ENCODE measurements at places on chromosomes 7 and 10. TPM values are rescaled to one million over a fixed set of nuclear protein-coding genes. Genes with fewer than 3 reads are reported as not detected.

DNA sequence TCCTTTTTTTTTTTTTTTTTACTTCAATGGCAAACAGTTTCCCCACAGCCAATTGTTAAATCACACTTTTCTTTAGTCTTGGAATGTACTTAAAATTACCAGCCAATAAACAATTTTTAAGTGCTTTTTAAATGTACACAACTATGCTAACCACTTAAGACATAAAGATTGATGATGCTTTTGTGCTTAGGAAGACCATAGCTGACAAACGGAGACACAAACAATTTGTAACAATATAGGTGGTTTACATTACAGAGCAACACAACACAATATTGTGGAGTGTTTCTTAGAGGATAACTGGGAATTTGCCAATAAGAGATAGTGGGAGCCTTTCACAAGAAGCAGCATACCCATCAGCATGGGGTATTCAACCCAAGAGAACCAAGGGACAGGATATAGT is 798.5 kb upstream of the IGFBP3 start:
- DNase-seq, result no peak

- DNase-seq, result no peak
These were observed 41.8 kb downstream of the NCAPG2 start for GRCh38 chr7:158662610-158663427.

Gene ZRANB1
- total RNA-seq, result 26.3 TPM

Gene PLEKHS1
- total RNA-seq, result 25.7 TPM

DNA sequence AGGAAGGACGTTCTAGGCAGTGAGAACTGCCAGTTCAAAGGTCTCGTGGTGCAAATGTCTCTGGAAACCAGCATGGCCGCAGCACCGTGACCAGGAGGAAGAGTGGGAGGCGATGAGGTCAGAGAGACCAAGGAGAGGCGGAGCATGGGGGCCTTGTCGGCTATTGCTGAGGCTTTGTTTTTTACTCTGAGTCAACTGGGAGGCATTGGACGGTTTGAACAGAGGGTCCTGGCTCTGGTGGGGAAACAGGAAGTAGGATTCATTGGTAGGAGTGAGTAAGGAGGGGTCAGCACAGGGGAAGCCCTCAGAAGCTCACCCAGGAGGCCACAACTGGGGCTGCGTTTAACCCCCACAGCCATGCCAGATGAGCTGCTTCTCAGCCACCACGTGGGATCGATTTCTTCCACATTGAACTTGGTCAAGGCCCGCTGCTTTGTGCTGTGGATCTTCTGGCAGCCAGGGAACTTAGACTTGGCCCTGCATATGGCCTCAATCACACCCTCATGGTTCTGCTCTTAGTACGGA is 22.2 kb upstream of the SH2B2 start:
- DNase-seq, result no peak

- DNase-seq, result no peak
These were observed 276.5 kb downstream of the DGKB start for GRCh38 chr7:14626076-14626475.

- no peak for DNase-seq
These were observed 255.6 kb upstream of the HABP2 start for GRCh38 chr10:113297226-113297625.

Gene KIAA1549
- total RNA-seq, result 6.3 TPM

DNA sequence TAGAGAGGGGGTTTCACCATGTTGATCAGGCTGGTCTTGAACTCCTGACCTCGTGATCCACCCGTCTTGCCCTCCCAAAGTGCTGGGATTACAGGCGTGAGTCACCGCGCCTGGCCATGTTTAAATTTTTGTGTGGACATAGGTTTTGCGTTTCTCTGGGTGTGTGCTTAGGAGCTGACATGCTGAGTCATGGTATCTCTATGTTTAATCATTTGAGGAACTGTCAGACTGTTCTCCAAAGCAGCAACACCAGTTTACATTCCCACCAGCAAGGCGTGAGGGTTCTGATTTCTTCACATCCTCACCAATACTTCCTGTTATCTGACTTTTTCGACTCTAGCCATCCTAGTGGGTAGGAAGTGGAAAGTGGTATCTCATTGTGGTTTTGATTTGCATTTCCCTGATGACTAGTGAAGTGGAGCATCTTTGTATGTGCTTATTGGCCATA is 153.7 kb downstream of the DNAJB6 start:
- peak; percentile 48 for DNase-seq

Gene DENND2A
- total RNA-seq, result 14.9 TPM

DNA sequence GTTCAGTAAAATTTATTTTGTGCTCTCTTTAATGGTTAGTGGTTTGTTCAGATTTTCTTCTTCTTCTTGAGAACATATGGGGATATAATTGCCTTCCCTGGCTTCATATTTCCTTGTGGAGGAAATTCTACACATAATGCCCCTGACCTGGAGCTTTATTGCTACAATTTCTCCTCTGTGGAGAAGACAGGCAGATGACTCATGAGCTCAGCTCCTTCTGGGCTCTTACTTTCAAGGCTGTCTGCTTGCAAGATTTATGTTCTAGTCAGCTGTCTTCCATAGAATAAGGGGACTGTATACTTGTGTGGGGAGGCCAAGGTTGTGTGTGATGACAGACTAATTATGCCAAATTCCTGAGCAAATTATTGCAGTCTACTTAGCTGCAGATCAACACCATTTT is 1.6 kb downstream of the LRRD1 start:
- no peak for DNase-seq

Gene EIF4EBP2
- total RNA-seq, result 81.6 TPM

Gene PDE6C
- total RNA-seq, result not detected

DNA sequence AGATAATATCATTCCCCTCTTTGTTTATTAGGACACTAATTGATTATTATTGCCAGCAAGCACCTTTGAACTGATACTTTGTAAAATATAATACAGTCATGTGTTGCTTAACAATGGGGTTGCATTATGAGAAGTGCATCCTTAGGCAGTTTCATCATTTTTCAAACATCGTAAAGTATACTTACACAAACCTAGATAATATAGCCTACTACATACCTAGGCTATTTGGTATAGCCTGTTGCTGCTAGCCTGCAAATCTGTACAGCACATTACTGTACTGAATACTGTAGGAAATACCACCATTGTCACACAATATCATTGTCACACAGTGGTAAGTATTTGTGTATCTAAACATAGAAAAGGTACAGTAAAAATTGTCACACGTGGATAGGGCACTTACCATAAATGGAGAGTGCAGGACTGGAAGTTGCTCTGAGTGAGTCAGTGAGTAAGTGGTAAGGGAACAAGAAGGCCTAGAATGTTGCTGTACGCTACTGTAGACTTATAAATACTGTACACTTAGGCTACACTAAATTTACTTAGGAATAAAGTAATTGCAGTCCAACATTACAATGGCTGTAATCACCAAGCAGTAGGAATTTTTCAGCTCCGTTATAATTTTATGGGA is 70.7 kb downstream of the LCOR start:
- no peak for DNase-seq

GRCh38 chr7:11858026-11858425 is 26.0 kb upstream of the THSD7A start:
- no peak for DNase-seq

Gene TBX20
- total RNA-seq, result not detected

DNA sequence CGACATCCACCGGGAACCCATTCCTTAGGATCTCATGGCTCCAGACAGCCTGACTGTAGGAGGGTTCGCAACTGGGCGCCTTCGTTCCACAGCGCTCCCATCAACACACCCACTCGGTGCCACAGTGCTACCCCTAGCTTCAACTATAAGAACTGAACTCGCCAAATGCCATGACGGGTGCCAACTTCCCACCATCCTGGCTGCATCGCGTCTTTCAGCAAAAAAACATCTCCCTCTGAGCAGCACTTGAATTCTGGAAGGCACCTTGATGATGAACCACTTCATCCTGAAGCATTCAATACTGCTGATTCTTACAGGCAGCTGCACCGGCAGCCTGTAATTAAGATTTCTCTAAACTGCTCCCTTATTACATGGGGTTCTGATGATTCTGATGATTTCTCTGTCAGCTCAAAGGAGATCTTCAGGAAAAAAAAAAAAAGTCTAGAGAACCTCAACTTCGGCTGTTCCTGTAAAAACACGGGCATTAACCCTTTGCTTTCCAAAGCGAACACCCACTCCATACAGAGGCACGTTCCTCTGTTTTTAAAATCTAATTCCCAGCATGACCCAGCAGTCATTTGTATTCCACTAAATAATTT is 1.3 kb downstream of the CYTH3 start:
- DNase-seq, result peak; percentile 54

DNA sequence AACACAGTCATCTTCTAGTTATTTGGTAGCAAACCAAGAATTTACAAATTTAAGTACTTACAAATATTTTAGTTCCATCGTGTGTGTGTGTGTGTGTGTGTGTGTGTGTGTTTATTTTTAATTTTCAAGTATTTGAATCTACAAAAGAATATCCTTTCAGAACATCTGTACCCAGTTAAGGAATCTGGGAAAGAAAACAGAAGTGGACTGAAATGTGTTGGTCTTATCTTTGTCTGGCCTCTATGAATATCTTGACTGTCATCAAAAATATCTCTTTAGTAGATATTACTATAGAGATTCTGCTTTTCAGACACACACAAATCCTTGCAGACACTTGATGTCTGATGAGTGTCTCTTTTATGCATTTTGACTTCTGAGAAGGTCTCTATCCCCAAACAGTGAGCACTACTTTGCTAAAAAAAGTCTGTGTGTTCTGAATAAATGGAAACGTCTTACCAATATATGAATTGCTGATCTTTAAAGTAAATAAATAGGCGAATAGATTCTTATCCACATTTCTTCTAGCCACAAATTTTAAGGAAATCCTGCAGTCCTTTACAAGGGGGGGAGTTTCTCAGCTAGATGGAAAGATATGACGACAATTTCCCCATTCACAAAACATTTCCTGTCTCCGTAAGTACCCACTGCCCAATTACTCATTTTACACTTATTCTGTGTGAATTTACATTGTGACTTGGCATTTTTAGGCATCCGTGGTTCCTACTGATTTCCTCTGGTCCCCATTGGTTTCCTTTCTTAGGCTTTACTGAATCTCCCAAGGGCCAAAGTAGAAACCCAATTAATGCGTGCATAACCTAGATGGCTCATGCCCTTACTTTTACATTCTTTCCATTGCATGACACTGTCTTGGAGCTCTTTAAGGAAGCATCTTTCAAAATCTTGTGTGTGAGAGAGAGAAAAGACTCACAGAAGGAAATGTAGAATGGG is 36.0 kb downstream of the NRCAM start:
- DNase-seq, result no peak

Gene CDH23
- 79.3 TPM for total RNA-seq

DNA sequence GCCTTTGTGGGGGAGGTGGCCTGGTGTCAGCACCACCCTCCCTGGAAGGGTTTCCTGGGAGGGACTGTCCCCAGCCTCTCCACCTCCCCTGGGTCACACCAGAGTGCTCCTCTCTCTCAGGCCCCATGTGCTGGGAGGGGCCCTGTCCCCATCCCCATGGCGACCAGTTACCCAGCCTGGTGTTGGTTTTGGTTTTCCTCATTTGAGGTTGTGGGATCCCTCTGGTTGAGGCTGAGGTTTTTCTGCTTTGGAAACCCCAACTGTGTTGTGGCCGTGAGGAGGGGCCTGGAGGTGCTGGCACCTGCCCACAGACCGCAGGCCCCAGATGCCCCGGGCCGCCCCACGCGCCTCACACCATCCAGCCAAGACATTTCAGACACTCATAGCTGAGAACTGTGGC is 106.3 kb downstream of the GRK5 start:
- no peak for DNase-seq

DNA sequence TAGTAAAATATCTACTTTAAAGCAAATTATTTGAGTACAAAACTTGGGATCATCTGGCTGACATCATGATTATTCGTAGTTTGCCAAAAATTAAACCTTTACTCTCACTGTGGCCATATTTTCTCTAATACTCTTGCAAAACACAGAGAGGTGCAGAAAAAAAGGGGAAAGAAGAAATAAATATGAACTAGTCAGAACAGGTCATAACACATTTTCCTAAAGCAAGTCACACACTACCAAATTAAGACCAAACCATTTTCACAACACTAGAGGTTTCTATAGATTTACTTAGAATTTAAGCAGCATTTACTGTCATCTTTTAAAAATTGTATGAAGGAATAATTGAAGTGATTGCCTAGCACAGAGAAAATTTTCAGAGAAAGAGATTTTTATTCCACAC is 726.1 kb downstream of the SORCS1 start:
- DNase-seq, result no peak

DNA sequence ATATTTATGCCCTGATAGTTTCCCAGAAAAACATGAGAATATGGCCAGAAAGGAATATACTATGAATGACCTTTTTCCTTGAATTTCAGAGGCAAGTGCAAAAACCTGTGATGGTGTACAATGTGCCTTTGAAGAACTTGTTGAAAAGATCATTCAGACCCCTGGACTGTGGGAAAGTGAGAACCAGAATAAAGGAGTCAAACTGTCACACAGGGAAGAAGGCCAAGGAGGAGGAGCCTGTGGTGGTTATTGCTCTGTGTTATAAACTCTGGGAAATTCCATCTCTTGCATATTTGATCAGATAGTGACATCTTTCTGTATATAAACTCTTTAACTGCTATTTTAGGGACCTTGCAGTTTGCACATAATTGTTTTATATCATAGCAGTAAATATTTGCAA is 33.7 kb downstream of the RAB18 start:
- no peak for DNase-seq

GRCh38 chr10:77072361-77072835 is 565.2 kb downstream of the KCNMA1 start:
- no peak for DNase-seq

- peak; percentile 60 for DNase-seq
These were observed 182.4 kb downstream of the PLXNA4 start for GRCh38 chr7:132393789-132394261.

Gene STOX1
- 1.1 TPM for total RNA-seq

DNA sequence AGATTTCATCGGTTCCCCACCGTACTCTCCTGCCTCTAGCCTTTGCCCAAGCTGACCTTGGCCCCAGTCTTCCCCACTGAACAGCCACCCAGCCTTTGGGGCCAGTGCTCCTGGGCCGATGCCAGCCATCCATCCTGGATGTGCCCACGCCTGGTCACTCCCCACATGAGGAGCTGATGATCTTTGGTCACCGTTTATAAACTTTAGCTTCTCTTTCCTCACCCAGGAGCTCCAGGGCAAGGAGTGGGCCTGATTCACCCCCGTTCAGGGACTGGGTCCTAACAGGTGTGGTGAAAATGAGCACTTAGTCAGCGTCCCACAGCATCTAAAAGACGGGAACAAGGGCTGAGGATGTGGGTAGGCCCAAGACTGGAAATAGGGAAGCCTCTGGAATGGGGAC is 22.9 kb downstream of the GTF2IRD1 start:
- DNase-seq, result no peak

DNA sequence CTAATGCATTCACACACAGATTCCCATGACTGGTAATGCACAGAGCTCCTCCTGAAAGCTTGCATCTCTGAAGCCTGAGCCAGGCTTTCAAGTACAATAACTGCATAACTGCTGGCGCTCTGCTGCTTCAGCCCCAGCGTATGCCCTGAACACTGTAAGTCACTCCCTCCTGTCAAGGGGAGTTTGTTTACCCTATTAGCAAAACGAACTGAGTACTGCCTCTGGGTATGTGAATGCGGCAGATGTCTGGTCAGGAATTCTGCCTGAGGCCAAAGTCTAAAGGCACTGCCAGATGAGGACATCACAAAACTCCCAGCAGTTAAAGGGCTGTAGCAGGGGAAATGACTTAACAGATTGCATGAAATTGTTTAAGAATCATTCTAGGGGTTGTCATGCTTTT is 97.7 kb downstream of the NRCAM start:
- no peak for DNase-seq
